Activated T-helper 17 cell treated with anti-CD3 and anti-CD28 coated beads, Interleukin-2, amount 50 U/mL, for 72 hours (primary cell): ENCODE measurements at places on chromosomes 16 and 17. TPM values are rescaled to one million over a fixed set of nuclear protein-coding genes. Genes with fewer than 3 reads are reported as not detected.

GRCh38 chr16:67719048-67719777 is at the start of gene GFOD2:
GFOD2 (minus strand) TSS chr16:67719316; CDS start chr16:67685715, 33,601 bp downstream.
- ATAC-seq: peak; percentile 93

DNA sequence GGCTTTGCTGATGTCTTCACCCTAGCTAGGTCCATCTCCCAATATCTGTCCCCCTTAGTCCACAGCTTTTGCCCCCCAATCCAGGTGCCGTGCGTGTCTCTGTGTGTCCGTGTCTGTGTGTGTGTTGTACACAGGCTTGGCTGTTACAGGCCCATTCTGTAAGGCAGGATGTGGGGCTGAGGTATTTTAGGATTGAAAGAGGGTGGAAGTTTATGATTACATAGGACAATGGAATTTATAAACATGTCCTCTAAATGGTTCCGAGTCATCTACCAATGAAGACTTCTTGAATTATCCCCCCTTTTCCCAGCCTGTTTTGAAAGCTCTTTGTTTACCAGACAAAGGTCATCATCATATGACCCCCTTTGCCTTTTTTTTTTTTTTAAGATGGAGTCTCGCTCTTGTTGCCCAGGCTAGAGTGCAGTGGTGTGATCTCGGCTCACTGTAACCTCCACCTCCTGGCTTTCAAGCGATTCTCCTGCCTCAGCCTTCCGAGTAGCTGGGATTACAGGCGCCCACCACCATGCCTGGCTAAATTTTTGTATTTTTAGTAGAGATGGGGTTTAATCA is 21.9 kb downstream of the ACE start:
- no peak for ATAC-seq

- no peak for ATAC-seq
These were observed 8.9 kb upstream of the TNS4 start for GRCh38 chr17:40510328-40510648.

GRCh38 chr17:40597556-40598300 is 32.5 kb upstream of the CCR7 start:
- peak; percentile 6 for ATAC-seq

GRCh38 chr16:9351440-9351839 is 260.0 kb downstream of the HAPSTR1 start:
- no peak for ATAC-seq

DNA sequence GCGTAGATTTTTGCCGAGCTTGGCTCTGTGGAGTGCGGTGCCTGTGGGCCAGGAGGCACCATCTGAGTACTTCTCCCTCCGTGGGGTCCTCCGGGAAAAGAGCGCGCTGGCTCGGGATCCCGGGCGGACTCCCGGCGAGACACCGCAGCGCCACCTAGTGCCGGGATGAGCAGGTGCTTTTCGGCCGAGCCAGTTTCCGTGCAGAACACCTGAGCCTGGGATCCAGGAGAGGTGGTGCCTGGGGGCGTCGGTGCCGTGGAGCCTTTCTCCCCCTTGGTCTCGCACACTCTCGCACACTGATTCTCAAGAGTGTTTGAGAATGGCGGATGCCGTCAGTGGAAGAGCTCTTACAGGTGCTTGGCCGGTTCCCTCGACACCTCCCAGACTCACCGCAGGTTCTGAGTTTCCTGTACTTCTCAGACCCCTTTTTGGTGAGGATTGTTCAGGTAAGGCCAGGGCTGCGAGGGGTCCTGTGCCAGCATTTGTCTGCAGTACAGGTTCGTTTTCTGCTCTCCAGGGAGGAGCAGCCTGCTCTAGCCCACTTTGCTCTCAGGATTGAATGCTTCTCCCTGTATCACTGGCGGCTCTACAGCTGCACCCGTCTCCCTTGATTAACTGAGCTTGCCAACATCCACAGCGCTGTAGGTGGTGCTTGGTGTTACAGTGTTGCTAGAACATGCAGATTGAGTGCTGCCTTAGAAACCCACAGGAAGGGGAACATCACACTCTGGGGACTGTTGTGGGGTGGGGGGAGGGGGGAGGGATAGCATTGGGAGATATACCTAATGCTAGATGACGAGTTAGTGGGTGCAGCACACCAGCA is 23.3 kb downstream of the TBCD start:
- ATAC-seq: peak; percentile 43

- peak; percentile 79 for ATAC-seq
These were observed 922 bp upstream of the SLC2A4 start for GRCh38 chr17:7280519-7281073.

GRCh38 chr17:48510761-48511604 is 19.8 kb downstream of the HOXB1 start:
- ATAC-seq: peak; percentile 92

GRCh38 chr17:74085434-74085833 is 118.0 kb upstream of the RPL38 start:
- ATAC-seq: no peak

DNA sequence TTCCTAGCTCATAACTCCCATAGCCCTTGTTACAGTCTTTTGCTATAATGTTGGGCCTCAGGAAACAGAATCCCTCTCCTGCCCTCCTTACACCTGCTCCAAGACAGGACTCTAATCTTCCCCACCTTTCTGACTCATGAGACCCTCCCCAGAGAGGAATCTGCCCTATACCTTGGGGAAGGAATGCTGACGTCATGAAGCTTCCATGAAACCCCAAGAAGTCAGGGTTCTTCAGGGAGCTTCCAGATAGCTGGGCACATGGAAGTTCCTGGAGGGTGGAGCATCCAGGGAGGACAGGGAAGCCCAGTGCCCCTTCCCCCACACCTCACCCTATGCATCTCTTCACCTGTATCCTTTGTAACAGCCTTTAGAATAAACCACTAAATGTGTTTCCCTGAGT is 285.7 kb downstream of the SOX9 start:
- ATAC-seq: no peak

GRCh38 chr16:82735186-82735585 is 108.4 kb downstream of the CDH13 start:
- no peak for ATAC-seq

DNA sequence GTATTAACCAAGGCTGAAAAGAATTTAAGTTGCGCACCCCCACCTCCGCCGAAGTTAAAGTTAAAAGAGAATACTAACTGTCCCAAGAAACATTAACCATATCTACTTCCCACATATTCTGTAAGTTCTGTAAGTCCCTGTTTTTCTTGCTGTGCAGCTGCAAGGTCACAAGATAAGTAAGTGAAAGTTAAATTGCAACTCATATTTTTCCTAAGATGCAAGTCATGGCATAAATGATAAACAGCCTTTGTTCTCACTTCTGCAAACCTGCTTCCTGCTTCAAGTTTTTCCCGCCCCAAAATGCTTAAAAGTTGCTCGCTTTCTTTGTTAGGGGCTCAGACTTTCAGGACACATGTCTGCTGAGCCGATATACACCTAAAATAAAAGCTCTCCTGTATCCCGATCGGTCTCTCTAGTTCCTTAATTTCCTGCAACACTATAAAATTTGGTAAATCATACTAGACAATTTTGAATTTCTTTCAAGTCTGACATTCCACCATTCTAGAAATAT is 32.6 kb upstream of the ABCA9 start:
- no peak for ATAC-seq

- ATAC-seq: no peak
These were observed 301.3 kb downstream of the SOX9 start for GRCh38 chr17:72422204-72422504.

DNA sequence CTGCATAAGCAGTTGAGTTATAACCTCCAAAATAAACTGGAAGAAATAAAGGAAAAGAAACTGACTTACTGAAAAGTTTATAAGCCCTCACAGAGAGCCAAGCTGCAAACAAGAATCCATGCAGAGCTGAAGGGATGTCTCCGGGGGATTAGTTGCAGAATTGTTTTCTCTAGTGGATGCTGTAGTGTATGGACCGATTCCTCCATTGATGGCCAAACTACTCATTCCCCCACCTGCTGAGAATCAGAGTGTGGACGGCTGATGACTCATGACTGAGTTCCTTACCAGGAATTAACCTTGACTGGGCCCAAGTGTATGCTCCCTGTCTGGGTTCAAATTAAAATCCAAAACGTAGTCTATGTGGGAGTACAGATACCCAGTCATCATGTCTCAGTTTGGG is 93.9 kb upstream of the CDH8 start:
- no peak for ATAC-seq

The CYGB gene
- not detected for total RNA-seq

The BCO1 gene
- total RNA-seq: not detected

The PPP1R27 gene
- total RNA-seq: not detected

The PLK1 gene
- 104 TPM for total RNA-seq

The DDX28 gene
- 18.7 TPM for total RNA-seq
